CD8-positive, alpha-beta memory T cell (primary cell): ENCODE measurements at places on chromosomes 6 and 20. TPM values are rescaled to one million over a fixed set of nuclear protein-coding genes. Genes with fewer than 3 reads are reported as not detected.

DNA sequence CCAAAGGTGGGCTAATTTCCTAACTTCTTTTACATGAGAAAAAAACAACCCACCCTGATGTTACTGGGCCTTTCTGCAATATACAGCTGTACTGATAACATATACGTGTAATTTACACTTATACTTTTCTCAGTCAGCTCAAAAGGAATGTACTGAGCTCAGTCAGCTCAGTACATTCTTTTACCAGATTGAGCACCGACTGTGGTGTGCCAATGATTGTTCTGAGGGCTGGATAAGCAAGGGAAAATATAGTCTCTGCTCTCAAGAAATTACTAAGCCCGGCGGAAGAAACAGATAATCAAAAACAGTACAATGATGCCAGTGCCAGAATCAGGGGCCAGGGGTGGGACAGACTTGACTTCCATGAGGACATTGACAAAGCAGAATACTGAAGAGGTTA, 10.0 kb upstream of the BLOC1S5 start:
- DNase-seq = no peak

GRCh38 chr6:15496345-15497131, 166.3 kb downstream of the DTNBP1 start:
- no peak for DNase-seq

- no peak for DNase-seq
Measured at GRCh38 chr6:105886066-105886813, 199.9 kb upstream of the PRDM1 start.

GRCh38 chr6:75234126-75234865, 9.3 kb downstream of the COX7A2 start:
- no peak for DNase-seq

- DNase-seq = no peak
Measured at GRCh38 chr6:31490115-31490873, 7.7 kb upstream of the MICB start.

DNA sequence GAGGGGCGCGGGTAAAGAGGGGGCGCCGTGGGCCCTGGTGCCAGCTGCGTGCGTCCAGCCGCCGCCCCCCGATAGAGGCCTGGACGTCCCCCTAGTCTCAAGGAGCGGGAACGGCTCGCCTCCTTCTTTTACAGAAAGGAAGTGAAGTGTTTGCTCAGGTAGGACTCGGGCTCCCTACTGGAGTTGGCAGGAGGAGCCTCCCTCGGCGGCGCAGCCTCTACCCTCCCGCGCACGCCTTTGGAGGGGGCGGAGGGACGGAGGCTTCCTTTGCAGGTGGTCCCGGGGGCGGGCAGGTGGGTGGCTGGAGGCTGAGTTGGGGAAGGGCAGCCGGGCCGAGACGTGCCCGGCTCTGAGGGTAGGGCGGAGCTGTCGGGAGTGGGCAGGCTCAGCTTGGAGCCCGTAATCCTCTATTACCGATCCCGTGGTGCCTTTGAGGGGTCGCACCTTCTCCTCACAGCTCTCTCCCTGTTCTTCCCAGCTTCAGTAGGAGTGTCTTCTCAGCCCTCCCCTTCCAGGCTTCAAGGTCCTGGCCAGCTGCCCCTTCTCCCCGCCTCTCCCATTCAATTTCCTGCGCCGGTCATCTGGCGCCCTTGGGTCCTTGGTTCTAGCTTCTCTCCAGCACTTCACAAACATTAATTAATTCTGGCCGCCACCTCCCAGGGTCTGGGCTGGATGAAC, 728 bp downstream of the ITPR3 start:
- peak; percentile 66 for DNase-seq

GRCh38 chr6:13413466-13413862, 73.9 kb downstream of the GFOD1 start:
- DNase-seq = no peak

DNA sequence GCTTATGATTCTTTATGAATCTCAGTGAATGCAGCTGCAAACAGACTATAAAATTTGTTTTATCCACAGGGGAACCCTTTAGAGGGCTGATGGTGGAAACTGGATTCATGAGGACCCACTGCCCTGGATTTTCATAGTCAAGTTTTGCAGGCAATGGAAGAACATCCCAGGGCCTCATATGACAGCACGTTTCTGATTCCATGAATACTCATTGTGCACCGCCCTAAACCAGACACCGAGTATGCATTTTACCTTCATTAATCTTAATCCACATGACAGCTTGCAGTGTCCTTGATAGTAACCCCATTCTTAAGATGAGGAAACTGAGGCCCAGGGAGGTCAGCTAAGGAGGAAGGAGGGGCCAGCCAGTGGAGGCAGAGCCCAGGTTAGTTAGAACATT, 270.4 kb downstream of the PREX1 start:
- no peak for DNase-seq

- no peak for DNase-seq
Measured at GRCh38 chr20:23955896-23956295, 32.7 kb downstream of the GGTLC1 start.

GRCh38 chr6:98976674-98977385, 29.1 kb upstream of the FBXL4 start:
- no peak for DNase-seq

GRCh38 chr20:44388466-44389023, 33.0 kb downstream of the HNF4A start:
- peak; percentile 37 for DNase-seq

DNA sequence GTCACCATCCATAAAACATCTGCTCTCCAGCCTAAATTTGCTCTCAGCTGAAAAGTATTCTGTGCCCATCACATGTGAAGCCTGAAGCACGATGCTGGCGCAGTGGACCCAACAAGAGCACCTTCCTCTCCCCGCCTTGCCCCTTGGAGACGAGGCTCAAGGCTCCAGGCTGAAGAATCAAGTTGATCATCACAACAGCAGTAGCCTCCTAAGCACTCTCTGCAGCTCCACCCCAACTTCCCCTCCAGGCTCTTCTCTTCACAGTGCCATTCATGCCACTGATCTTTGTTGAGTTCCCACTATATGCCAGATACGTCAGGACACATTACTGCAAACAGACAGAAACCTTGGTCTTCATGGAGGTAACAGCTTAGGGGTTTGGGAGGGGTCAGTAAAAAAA, 41.6 kb upstream of the ZNF217 start:
- DNase-seq = no peak

DNA sequence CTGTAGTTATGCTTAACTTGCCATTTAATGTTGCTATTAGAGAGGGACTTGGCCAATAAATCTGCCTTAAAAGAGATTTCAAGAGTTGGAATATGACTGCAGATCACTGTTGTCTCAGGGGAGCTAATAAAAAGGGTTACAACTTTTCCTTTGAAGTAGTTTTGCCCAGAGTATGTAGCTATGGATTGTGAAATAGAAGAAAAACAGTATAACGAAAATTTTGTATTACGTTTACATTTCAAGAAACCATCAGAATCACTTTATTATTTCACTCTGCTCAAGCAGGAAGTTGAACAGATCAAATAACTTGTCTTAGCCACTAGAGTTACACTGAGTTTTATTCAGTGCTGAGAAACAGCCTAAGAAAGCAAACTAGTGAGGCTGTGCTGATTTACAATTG, 3.0 kb upstream of the ZSCAN26 start:
- no peak for DNase-seq

DNA sequence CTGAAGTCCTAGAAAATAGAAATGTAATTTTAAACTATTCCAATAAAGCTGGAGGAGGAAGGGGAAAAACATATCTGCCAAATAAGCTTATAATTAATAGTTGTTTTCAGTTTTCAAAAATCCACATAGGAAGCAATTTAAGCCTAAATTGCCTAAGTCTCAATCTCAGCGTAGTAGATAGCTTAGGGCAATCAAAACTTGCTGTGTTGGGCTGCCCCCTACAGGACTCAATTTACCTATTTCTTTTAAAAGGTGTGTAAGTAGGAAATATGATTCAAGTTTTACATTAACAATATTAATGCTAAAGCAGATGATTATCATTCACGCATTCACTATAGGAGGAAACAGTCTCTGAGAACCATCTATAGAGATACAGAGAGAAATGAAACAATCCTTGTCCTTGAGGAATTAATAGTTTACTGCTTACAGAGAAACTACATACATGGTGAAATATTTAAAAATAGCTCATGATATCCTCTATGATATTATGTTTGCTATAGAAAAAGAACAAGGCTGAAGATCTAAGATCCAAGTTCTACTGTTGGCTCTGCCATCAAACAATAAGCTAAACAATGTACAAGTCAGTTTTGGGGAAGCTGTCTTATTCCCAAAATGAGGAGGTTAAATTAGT, 102.1 kb downstream of the ATG5 start:
- DNase-seq = peak; percentile 58

DNA sequence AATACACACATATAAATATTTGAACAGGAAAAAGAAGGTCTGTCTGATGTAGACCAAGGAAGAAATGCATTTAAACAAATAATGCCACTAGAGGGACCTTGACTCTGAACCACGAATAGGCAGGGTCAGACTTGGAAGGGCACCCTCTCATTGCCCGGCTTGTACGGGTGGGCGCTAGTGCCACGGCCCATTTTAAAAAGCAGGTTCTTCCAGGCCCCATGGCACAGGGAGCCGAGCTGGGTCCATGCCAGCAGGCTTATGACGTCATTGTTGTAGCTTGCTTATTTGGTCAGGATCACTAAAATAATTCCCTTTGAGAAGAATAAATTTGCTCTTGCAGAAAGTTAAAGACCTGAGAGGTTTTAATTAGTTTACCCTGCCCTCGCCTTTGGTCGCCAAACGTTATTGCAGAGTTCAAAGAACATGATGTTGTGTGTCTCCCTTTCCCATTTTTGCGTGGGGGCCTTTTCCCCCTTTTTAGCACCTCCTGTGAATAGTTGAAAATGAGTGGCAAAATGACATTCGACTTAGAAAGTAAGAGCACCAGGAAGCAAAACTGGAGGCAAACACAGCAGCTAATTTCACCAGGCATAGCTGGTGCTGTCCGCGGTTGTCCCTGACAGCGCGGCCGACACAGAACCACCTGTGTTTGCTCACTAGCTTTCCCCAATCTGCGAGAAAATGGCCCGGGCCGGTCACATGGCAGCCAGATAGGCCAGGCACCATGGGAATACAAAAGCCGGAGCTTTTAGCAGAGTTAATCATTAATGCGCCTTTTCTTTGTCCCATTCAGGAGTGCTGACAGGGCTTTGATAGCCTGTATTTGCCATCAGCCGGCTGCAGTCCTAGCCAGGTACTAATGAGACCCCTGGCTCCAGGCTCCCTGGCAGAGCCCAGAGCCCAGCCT, 93.8 kb downstream of the FOXA2 start:
- no peak for DNase-seq

DNA sequence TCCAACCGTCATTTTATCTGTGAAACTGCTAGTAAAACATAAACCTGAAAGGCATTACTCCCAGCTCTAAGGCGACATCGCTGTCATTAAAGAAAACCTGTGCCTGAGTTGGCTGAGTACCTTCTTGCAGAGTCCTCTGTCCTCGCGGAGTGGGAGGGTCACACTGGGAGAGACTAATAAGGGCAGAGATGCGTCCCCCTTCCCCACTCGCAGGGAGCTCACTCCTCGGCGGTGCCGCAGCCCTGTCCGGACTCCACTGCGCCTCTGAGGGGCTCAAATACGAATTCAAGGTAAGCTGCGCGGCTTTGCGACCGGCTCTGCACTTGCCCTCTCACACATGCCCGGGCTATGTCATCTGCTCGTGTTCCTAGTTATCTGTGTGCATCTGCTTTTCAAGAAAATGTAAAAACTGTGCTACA, at the start of gene COL19A1:
TSS of gene COL19A1 (plus strand) at position 206 of the 419 bp plus-strand sequence. CDS start 13,012 bp downstream, outside the sequence.
- DNase-seq = no peak

GRCh38 chr6:113094779-113095178, 747.6 kb downstream of the RFPL4B start:
- no peak for DNase-seq

DNA sequence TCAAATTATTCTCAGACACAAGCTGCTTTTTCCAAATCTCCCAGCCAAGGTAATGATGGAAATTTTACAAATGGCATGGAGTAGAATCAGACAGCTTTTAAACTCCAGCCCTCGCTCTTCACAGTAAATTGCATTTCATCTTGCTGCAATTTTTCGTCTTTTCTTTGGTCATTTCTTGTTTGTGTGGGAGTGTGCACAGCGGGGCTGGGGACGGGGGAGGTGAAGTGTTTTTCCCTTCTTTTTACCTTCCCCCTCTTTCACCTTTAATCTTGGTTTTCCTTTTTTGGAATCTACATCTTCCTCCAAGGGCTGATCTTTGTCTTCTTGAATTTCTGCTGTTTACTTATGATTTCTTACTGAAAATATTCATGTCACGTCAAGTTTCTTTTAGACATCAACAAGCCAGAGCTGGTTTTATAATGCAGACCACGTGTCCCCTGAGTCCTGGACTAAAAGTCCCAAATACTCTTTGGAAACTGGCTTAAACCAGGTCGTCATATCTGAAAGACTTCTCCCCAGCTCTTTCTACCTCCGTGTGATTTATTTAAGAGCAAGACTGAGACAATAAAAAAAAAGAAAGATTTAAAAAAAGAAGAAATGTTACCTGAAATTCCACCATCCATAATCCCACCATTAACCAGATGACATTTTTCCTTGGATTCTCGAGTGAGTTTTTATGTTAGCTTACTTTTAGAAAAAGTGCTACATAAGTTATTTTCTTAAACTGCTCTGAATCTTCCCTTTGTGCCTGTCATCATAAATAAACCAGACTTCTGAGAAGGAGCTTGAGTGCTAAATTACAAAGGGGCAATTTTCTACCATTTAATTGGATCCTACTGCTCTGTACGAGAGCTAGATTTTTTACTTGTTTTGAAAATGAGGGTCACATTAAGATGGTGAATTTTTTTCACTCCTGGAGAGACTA, 52.0 kb downstream of the MAP3K5 start:
- no peak for DNase-seq

DNA sequence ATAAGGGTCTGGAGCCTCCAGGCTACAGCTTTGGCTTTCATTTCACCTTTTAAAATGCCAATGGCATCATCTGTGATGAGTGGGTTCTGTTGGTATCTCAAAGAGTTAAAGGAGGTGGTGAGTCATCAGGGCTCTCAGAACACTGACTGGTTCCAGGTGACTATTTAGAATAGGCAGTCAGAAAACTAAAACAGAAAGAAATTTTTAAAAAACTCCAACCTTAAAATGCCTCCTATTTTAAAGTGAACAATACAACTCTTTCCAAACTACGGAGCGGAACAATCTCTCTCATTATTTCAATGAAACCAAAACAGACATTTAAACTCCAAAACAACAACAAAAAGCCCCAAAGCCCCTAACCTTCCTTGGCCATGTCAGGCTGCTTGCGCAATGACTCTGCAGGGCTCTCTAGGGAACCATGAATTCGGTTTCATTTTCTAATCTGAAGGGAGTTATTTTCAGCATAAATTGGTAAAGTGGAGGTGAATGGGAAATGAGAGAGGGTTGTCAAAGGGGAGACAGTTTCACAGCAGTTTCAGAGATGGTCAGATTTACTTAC, 194.9 kb downstream of the KIF6 start:
- DNase-seq = no peak

GRCh38 chr6:36781669-36782068, 57.6 kb downstream of the CPNE5 start:
- no peak for DNase-seq

Gene C6orf15
- not detected for total RNA-seq

Gene RNF144B
- total RNA-seq = 0.98 TPM

Gene POM121L2
- not detected for total RNA-seq

Gene TBXT
- not detected for total RNA-seq

Gene ARG1
- total RNA-seq = not detected

Gene POFUT1
- total RNA-seq = 88.8 TPM

Gene CCND3
- total RNA-seq = 283 TPM

Gene BPIFB1
- not detected for total RNA-seq

Gene TMEM74B
- 0.18 TPM for total RNA-seq
